ENCODE measurements at places on chromosomes 3 and 15.
A peak's percentile ranks its signal among the peaks of the same experiment; 100 is the strongest.

DNA sequence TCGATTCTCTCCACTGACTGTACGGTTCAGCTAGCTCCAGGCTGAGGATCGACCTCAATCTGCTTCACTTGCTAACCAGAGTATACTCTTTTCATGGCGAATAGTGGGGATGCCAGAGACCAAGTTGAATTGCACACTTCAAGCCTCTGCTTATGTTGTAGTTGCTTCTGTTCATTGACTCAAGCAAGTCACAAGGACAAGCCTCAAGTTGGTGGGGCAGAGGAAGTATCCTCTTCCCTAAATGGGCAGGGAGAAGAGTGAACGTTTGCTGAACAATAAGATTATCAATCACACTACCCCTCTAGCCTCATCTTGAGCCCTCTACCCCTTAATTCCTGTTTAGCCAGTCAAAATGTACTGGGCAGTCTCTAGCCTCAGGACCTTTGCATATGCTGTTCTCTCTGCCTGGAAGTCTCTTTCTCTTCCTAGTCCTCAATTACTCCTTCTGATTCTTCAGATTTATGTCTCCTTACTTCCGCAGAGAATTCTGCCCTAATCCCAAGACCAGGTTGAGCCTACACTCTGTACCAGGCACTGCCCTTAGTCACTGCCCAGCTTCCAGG lies 390.4 kb upstream of the PROK2 start:
- no peak for DNase-seq

- DNase-seq = no peak
Measured at GRCh38 chr3:72453706-72454105, 394.5 kb downstream of the SHQ1 start.

DNA sequence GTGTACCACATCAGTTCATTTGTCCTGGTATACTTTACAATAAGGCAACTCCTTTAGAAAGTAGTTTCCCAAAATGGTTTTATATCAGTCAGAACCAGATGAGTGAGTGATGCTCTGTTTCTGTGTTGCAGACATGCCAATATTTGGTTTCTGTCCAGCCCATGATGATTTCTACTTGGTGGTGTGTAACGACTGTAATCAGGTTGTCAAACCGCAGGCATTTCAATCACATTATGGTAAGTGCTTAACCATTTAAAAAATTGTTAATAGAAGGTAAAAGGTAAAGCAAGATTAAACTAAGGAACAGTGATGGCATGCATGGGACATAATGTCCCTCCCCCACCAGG lies 40.0 kb upstream of the SCAANT1 start:
- peak; percentile 38 for DNase-seq

DNA sequence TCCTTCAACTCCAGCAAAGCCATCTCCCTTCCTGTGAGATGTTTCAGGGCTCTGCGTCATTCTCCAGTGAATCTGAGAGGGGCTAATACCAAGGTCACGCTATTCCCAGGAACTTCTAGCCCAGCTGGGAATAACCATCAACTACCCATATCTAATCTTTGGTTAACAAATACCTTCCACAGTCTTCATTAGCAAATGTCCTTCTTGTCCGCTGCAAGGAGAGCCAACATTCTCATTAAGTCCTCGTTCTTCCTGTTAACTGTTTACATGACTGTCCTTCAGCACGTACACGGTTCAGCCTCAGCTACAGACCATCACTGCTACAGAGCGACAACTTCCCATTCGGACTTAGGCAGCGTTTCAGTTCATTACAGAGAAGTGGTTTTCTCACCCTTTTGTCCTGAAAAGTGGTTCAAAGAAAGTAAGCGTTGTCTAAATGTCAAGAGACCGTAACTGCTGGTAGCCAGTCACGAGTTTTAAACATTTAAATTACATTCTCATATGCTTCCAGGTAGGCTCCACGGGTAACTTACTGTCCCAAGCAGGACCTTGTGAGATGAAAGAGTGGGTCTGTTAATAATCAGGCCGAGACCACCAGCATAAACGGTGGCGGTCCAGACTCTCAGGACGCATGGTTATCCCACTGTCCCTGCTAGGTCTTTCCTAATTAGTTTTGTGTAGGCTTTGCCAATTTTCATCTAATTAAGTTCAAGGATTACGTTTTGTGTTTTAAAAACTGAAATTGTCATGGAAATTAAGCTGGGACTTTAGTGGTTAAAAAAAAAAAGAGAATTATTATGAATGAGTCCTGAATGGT lies 63.8 kb downstream of the CHSY1 start:
- DNase-seq = peak; percentile 77

GRCh38 chr3:163632722-163633121 lies 1445.6 kb downstream of the SI start:
- no peak for DNase-seq

DNA sequence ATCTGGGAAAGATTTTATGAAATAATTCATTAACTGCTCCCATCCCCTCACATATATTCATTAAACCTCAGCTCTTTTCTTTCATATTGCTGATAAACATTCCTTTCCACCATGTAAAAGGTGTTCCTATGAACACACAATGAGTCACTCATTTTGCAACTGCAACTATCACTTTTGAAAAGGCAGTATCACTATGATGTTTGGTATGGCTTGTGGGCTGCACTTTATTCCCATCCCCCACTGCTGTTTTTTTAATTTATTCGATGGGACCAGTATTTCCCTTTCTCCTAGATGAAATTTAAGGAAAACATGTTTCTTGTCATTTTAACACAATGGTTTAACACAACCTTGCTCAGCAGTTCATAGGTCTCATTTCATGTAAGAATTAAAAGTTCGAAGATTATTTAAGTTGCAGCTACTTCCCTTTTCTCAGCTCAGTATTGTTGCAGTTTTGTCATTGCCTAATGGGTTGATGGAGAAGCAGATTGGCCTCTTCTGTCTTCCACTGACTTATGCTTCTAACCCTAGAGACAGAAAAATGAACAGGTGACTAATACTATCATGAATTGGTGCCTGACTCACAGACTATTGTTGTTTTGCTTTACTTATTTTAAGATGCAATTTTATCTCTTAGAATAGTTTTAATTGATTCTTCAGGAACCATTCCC lies 280.3 kb downstream of the ZPLD1 start:
- DNase-seq = peak; percentile 48

- no peak for DNase-seq
Measured at GRCh38 chr3:132418916-132419315, 1.6 kb downstream of the DNAJC13 start.

DNA sequence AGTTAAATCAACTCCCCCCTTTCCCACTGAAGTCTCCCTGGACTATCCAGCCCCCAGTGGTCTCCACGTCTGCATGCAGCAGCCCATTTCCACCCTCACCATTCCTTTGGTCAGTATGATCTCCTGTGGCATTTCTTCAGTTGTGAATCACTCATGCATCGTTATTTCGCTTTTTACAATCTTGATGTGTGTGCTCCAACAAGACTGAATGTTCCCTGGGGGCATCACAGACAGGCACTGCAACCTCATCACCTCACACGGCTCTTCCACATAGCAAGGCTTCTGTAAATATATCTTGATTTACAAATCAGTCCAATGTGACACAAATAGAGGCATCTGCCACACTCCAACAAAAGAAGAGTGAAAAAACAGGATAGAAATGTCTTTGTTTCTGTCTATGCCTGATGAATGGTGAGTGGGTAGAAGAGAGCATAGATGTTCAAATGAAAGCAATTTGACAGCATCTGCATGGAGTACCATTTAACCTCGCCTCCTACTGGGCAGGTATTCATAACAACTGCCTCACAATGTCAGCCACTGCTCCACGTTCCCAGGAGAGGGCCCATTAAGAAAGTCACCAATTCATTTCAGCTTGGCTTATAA lies 5.2 kb downstream of the HEG1 start:
- DNase-seq = no peak

DNA sequence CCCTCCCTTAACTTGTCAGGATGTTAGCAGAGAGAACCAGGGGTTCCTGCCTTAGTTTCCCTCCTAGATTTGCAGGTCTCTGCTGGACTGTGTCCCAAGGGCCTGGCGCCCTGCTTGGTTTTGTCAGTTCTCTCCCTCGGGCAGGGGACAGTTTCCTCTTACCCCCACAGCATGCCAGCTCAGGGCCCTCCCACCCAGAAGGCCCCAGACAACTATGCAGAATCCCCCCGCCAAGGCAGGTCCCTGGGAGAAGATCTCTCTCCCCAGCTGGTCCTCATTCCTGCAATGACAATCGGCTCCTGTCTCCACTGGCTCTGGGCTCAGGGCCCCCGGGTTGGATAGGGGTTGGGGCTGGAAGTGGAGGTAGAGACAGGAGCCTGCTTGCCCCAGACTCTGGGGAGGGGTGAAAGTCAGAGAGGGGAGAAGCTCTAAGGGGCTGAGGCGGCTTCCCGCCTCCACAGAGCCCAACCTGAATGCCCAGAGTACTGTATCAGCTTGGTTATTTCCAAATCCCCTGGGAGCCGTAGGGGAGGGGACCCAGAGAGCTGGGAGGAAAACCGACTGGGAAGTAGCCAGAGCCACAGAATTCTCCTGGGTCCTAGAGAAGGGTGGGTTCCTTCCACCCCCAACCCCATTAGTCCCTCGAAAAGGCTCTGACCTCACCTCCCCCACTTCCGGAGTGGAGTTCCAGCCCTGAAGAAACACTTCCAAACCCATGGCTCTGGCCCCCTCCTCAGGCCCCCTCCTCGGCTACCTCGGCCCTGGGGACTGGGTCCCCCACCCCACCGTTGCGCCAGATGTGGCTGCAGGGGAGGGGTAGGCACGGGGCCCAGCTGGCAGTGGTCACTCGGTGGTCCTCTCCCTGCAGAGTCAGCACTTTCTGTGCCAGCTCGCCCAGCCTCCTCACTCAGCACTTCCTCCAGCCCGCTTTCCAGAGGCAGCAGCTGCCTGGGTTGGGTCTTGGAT lies 3.8 kb upstream of the LOXL1 start:
- peak; percentile 91 for DNase-seq

- DNase-seq = no peak
Measured at GRCh38 chr3:138919325-138919724, 27.6 kb downstream of the FOXL2 start.

- DNase-seq = peak; percentile 54
Measured at GRCh38 chr3:123758081-123758564, 126.0 kb downstream of the MYLK start.

DNA sequence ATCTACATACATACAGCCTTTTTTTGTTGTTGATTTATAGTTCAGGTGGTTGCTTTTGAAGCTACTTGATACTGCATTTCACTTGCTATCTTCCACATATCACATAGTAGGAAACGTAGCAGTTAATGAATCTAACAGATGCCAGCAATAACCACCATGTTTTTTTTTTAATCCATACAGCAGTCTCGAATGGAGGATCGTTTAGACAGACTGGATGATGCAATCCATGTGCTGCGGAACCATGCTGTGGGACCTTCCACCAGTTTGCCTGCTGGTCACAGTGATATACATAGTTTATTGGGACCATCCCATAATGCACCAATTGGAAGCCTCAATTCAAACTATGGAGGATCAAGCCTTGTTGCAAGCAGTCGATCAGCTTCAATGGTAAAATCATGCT lies 123.2 kb upstream of the CGNL1 start:
- no peak for DNase-seq

GRCh38 chr3:19735111-19735510 lies 198.9 kb downstream of the EFHB start:
- DNase-seq = no peak

GRCh38 chr15:62841891-62842559 lies 200.5 kb upstream of the TPM1 start:
- DNase-seq = no peak

DNA sequence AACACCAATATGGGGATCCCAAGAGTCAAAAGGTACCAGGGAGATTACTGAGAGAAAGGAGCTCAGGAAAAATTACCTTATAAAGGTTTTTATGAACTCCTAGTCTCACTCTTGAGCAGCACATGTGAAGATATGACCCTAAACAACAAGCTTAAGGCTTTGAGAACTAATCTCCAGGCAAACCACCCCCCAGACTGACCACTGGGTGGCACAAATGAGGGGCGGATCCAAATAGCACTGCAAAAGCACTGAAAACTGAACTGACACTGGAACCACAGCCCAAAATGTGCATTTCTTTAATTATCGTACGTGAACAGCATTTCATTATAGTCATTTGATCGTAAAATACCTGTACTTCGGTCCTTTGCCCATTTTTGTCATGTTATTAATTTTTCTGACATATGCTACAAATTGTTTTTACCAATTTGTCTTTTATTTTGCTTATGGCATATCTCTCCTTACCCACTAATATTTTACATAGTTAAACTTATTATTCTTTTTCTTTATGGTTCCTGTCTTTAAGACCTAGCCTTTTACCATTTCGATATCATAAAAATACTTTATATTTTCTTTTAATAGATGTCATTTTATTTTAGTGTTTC lies 31.5 kb upstream of the TFDP2 start:
- DNase-seq = peak; percentile 11

GRCh38 chr15:76972389-76973361 lies 22.3 kb upstream of the PSTPIP1 start:
- DNase-seq = no peak

GRCh38 chr3:134437211-134437752 lies 48.5 kb downstream of the ANAPC13 start:
- no peak for DNase-seq

GRCh38 chr15:64610257-64610919 lies 150.0 kb downstream of the ZNF609 start:
- DNase-seq = no peak

DNA sequence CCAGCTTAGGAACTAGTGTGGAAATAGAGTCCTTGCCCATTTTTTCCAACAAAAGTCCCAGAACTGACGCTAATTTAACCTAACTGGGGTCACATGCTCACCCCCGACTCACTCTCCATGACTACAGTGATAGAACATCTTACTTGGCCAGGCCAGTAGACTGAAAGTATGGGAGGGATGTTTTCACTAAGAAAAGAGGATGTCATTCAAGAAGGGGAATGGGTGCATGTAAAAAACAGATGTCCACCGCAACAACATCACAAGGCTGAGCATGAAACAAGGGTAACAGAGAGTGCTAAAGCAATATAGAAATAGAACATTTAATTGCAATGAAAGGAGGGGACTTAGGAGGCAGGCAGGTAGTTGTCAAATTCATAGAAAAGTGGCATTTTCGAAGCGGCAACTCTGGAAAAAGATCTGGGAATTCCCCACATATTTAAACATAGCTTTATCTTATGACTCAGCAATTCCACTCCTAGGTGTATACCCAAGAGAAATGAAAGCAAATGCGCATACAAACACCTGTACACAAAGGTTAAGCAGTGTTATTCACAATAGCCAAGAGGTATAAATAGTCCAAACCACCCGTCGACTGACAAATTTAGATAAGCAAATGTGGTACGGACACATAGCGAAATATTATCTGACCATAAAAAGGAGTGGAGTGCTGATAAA lies 41.1 kb upstream of the UBE2E2 start:
- DNase-seq = no peak

- peak; percentile 14 for DNase-seq
Measured at GRCh38 chr3:111200027-111200426, 128.4 kb downstream of the NECTIN3 start.

- peak; percentile 17 for DNase-seq
Measured at GRCh38 chr15:80645494-80646065, 49.5 kb upstream of the ABHD17C start.
